Lower lobe of right lung (tissue), 2 donors: ENCODE measurements at places on chromosomes 12 and 14.

- DNase-seq: no peak
Measured at GRCh38 chr14:63361790-63362189, 43.1 kb upstream of the GPHB5 start.

DNA sequence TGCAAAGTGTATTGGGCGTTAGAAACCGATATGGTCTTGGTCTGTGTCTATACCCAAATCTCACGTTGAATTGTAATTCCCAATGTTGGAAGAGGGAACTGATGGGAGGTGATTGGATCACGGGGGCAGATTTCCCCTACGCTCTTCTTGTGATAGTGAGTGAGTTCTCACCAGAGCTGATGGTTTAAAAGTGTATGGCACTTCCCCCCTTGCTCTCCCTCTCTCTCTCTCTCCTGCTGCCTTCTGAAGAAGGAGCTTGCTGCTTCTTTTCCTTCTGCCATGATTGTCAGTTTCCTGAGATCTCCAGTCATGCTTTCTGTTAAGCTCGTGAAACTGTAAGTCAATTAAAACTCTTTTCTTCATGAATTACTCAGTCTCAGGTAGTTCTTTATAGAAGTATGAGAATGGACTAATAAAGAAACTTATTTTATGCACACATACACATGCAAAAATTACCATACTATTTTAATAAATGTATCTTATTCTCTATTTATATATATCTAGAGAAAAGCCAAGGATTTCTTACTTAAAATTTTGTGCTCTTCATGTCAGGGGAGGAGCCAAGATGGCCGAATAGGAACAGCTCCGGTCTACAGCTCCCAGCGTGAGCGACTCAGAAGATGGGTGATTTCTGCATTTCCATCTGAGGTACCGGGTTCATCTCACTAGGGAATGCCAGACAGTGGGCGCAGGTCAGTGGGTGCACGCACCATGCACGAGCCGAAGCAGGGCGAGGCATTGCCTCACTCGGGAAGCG, 1891.0 kb upstream of the FLRT2 start:
- DNase-seq: no peak

GRCh38 chr14:37090026-37090425, 82.4 kb downstream of the SLC25A21 start:
- DNase-seq: no peak

DNA sequence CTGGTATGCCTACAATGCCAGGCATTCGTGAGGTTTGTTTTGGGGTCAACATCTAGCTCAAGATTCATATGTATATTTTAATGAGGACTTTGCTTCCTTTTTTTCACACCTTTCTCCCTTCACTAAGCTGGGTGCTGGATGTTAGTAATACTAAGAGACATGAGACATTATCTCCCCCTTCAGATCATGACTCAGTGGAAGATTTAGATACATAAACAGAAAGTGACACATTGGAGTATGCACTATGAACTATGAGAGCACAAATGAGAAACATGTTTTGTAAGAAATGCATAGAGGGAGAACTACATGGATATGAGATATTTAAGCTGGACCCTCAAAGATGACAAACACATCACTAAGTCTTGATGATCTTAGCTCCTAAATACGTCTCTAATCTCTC, 286.3 kb downstream of the RPAP3 start:
- no peak for DNase-seq

GRCh38 chr12:106147956-106148355, 9.2 kb upstream of the NUAK1 start:
- no peak for DNase-seq

GRCh38 chr12:14951851-14952250, 9.6 kb downstream of the ARHGDIB start:
- no peak for DNase-seq

GRCh38 chr12:93968536-93969285, 179.7 kb upstream of the PLXNC1 start:
- no peak for DNase-seq
